Occipital lobe (tissue), 3 donors: ENCODE measurements at places on chromosomes 12 and 14. TPM values are rescaled to one million over a fixed set of nuclear protein-coding genes. Genes with fewer than 3 reads are reported as not detected.

The SLC25A21 gene
- 0.78 TPM for total RNA-seq

The GPR84 gene
- total RNA-seq, result 0.16 TPM

The PZP gene
- total RNA-seq, result not detected

The GNB3 gene
- 0.94 TPM for total RNA-seq

DNA sequence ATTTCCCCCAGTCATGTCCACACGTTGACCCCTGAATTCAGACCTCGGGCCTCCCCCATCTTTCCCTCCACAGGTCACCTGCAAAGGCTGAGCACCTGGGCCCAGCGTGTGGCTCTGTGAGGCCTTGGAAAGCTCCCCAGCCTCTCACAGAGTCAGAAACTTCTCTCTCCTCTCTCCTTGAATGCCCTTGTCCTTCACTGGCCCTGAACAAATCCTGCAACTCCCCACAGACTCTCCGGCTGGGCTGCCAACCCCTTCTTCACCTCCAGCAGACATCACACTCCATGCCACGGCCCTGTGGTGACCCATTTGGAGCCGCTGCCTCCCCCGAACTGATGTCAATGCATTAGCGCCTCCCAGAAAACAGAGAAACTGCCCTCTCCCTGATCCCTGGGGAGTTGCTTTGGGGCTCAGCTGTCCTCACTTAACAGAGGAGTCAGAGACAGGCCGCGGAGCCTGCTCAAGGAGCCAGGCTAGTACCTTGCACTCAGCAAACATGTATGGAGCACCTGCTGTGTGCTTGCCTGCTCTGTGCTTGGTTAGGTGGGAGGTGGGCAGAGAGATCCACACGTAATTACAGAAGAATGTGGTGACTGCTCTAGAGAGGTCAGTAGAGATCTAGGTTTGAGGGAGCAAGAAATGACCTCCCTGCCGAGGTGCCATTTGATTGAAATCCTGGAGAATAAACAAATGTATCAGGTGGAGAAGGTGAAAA, 99.2 kb upstream of the PWP1 start:
- no peak for DNase-seq

The LRRK2 gene
- 12.2 TPM for total RNA-seq

The SMOC1 gene
- total RNA-seq, result 18.6 TPM

DNA sequence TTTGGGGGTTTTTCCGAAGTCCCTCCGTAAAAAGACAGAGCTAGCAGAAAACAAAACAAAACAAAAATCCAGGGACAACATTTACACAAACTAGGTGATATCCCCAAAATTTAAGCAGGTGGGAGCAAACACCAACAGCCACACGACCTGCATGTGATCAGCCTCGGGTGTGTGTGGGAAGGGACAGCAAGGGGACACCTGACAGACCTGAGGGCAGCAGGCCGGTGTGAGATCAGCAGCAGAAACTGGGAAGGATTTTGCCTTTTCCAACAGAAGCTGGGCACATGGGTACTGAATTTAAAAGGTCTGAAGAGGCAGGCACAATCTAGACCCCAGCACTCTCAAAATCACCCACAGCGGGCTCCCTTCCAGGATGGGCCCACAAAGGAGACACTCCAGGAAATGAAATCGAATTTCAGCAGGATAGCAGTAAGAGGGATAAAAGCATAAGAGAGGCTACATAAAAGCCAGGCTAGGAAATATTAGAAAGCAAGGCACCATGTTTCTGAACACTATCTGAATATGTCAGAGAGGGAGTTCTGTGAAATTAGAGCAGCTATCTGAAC, 36.5 kb upstream of the SELPLG start:
- DNase-seq, result no peak

GRCh38 chr12:65775720-65776119, 48.6 kb upstream of the HMGA2 start:
- DNase-seq, result no peak
